ENCODE measurements at places on chromosomes 1 and 21.

- DNase-seq: no peak
These were observed 515.5 kb downstream of the BRINP3 start for GRCh38 chr1:189962181-189962580.

DNA sequence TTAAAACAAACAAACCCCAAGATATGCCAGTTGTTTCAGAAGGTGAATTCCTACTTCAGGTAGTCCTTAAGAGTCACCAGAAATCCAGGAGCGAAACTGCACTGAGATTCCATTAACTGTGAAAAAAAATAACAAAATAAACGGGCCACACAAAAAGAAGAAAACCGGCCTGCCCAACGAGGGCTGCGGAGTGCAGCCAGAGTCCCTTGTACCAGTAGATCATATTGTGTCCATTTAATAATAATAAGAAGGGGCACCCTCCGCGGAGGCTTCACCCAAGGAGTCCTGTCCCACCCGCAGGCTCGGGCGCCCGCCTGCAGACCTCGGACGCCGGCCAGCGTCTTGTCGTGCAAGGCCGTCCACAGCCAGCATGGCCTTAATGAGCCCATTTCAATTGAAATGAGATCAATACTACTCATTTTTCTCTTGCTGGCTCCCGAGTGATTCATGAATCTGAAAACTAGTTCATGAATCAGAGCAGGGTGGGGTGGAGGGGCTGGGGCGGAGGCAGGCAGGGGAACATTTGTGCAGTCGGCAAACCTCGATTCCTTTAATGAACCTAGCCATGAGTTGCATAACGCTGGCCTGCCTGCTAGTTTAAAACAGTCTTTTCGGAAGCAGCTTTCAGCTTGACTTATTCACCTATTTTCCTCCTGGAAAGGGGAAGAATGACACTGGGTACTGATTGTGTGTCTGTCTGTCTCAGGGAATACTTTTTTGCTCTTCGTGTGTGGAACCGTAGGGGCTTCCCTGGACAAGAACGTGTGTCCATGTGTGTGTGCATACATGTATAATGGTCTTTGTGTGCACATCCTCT lies 113.1 kb upstream of the IRF2BP2 start:
- no peak for DNase-seq

DNA sequence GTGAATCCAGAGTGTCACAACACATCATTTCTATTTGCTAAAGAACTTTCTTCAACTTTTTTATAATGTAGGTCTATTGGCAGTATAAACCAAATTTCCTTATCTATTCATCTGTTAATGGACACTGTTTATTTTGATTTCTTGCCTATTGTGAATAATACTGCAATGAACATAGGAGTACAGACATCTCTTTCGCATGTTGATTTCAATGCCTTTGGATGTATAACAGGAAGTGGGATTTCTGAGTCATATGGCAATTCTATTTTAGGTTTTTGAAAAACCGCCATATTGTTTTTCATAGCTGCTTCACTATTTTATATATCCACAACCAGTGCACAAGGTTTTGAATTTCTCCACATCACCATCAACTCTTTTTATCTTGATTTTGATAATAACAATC lies 198.7 kb downstream of the KCNT2 start:
- no peak for DNase-seq

DNA sequence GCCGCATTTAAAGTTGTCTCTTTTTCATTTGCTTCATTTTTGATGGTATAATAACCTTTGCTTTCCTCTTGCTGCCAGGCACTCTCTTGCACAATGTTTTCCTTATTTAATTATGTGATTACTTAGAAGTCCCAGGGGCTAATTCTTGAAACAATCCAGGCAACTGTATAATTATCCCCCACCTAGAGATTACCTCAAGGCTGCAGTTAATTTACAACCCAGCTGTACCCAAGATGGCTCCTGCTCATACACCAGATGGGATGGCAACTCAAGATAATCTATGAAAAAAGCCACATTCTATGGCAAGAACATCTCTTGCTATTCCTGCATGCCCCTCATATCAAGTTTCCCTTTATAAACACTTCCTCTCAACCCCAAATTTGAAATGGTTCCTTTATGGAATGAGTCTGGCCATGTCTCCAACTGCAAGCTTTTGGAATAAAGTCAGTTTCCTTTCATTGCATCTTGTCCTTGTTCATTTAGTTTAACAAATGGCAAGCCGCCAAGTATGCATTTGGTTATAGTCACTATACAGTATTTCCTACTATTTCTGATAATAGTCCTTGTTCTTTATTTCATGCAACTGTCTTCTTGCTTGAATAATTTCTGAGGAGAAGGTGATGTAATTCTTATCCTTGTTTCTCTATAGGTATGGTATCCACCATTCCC lies 1042.6 kb downstream of the PLA2G4A start:
- DNase-seq: no peak

DNA sequence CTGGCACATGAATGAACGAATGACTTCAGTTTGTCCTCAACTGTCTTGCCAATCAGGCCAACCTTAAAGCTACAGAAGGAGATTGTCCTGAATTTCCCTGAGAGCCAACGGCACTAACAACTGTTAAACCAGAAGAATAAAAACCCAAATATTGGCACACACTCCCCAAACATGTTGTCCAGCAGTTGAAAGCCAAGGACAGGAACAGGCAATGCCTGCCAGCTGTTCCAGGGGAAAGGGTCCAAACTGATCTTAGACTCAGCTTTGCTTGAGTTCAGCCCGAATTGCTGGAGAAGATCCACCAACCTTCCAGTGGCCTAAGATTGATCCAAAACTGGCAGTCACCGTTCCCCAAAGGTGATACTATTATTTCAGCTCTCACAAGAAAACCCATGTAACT lies 22.4 kb upstream of the AHCTF1 start:
- DNase-seq: no peak

DNA sequence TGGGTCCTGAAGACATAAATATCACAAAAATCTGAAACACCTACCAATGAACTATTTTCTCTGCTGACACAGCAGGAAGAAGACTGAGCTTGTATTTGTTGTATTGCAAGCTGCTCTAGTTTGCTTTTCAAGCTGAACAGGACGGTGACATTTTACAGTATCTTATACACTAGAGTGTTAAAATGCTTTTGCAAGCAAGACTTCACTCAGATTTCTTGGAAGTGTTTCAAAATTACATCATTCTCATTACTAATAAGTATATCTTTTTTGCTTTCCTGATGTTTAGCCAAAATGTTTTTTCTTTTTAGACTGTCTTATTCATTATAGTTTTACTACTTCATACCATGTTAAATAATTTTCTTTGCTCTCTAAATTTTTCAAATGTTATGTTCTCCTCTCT lies 427.1 kb upstream of the CXADR start:
- no peak for DNase-seq

DNA sequence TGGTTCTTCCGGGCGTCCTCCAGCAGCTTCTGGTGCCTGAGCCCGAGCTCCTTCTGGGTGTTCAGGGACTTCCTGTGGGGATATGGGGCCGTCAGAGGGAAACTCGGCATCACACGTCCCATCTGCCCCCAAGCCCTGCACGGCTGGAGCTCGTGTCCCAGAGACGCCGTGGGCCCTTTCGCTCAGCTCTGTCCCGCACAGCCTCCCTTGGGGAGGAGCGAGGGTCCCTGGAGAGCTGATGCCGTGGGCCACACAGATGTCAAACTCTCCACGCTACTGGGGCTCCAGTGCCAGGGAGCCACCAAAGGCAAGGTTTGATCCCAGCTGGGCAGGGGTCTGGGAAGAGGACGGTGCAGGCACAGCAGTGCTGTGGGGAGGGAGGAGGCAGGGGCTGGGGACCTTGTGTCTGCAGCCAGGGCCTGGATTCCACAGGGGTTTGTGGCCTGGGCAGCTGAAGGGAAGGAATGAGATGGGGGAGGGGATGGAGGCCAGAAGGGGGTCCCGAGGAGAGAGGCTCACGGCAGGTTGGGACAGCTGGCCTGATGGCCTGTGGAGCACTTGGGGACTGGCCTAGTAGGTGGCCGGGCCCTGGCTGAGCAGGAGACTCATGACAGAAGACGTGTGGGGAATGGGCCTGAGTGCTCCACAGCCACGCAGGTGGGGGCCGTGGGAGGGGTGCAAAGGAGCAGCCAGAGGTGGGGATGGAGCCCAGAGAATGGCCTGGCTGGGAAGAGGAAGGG lies 30.4 kb downstream of the CFAP74 start:
- no peak for DNase-seq

DNA sequence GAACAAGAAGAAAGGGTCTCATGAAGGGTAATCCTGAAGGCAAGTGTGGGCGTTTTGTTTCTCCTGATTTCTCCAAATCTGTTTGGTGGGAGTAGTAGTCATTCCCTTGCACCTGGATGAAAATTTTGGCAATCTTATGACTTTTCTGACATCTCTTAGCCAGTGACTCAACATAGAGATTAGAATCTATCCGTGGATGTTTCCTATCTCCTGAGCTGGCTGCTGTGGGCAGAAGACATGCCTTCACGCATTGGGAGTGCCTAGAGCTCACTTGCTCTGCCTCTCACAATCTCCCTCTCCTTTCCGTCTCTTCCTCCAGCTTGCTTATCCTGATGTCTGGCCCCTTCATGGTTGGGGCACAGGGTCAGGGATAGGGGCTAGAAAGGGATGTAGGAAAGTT lies 174.2 kb upstream of the NFIA start:
- no peak for DNase-seq

DNA sequence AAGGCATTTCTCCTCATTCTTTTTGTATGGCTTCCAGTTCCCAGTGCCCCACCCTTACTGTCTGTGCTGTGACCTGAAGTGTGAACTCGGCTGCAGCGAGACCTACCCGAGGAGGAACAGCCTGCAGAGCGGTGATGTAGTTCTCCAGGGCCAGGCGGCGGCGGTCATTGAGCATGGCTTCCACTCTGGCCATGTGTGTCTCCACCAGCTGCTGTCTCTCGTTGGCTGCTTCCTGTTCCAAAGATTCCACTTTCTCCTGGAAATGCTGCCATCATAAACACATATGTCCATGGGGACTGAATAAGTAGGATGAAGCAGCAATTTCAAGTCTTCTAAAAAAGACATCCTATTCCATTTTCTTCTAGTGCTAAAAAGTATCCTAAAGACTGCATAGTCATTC lies 195.6 kb downstream of the APP start:
- no peak for DNase-seq

GRCh38 chr21:35908311-35909078 lies 151.8 kb downstream of the SETD4 start:
- DNase-seq: no peak

- no peak for DNase-seq
These were observed 8.0 kb downstream of the STX6 start for GRCh38 chr1:181014477-181015250.

DNA sequence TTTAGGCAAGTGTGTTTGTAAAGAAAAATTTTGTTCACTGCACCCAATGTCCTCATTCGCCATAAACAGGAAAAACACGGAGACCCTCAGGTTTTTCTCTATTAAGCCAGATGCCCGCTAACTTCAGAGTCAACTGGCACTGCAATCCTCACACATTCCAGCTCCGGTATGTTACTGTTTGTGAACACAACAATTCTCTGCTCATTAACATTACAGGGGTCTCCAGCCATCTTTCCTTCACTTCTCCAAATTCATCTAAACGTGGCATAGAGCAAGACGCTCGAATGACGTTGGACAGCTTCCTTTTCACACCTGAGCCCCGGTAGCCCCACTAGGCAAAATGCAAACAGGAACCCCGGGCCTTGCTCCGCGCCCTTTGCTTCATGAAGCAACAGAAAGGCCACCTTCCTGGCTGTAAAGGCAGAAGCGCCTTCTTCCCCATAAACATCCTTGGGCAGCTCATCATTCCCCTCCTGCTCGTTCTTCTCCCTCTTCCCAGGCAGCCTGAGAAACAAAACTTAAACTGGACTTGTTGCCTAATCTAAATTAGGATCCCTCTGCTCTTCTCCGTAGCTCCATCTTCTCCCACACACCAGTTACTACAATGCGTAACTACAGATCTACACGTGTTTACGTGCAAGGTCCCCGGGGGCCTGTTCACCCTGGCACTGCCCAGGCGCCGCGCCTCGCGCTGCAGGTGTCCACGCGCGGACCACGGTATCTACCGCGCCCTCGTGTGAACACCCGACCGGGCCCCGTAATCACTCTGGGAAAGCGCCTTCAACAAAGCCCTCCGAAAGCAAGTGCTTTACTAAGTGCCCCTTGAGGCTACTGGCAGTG lies 1.2 kb downstream of the LBR start:
- no peak for DNase-seq

Data from GM04503 (cell line).